ENCODE measurements at places on chromosomes 3 and 15.

GRCh38 chr3:159796744-159797143 lies 191.9 kb upstream of the IL12A start:
- no peak for DNase-seq

- DNase-seq = peak; percentile 60
Observed at GRCh38 chr15:100602823-100603393, 519 bp downstream of the ASB7 start.

DNA sequence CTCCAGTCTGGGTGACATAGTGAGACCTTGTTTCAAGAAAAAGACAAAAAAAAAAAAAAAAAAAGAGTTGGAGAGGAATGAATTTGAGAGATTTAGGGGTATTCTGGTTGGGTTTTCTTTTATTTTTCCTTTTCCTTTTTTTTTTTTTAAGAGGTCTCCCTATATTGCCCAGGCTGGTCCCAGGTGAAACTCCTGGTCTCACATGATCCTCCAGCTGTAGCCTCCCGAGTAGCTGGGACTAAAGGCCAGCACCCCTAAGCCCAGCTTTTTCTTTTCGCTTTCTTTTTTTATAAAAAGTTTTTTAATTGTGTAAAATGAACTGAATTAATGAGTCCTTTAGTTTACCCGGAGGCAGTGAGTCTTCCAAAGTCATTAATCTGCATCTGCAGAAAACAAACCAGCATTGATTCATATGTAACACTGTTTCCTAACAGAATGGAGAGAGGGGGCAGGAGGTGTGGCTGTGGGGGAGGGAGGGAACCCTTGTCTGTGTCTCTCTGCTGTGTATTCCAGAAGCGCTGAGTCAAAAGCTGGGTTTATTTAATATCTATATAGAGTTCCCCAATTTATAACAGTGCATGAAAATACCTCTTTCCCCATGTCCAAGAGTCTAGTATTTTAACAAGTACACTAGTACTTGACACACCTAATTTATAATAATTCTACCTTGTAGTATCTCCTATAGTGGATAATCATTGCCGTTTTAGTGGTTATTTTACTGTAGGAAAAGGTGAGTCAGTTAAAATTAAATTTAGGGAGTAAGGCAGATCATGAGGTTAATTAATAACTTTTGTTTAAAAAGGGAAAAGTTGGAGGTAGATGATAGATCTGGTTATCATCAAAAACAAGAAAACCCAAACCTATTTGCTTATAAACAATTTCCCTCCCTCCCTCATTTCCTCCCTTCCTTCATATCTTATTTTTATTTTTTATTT lies 2.6 kb upstream of the DPPA4 start:
- DNase-seq = no peak

DNA sequence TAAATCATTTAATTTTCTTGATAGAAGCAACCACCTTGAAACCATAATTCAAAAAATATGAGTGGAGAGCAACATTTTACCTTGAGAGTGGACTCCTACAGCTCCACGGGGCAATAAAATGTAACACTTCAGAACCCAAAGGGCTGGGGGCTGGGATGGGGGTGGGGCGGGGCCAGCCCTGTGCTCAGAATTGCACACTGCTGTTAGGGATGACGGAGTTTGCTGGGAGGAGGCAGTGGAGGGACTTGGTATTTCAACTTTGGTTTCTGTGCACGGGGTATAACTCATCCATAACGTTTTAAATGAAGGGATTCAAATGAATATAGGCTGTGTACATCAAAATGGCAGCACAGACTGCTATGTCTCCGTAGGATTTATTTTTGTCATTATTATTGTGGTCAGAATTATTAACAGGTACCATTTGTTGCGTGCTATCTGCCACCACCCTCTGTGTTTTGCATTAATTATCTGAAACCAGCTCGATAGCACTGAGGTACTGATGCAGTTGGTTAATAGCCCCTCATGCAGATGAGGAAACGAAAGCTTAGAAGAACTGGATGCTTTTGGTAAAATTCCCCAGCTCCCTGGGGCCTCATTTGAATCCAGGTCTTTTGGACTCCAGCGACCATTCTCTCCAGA lies 29.4 kb upstream of the WNT5A start:
- no peak for DNase-seq

DNA sequence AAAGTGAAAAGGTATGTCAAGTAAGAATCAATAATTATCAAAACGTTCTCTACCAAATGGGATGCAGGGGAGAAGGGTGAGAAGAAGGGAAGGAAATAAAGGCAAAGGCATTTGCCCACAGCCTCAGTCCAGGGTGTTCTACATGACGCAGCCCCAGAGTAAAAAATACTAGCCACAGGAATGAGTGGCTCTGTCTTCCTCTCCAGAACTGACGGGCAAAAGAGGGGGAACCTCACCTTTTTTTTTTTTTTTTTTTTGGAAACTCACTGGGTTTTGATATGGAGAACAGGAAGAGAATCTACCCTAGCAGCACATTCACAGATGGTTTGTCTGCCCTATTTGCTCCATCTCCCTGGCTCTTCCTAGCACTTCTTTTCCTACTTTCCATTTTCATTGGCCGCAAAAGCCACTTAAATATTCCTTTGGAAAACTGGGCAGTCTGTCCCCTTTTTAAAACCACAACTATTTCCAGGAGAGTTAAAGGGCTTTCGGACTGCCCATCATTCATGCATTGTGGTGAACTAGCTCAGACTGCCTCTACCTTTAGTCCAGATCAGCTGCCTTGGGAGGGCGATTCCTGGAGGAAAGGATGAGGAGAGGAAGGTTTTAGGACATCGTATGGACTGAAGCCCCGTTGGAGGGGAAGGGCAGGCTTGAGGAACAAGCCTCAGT lies 28.2 kb downstream of the B3GNT5 start:
- no peak for DNase-seq

Measured in activated T-helper 2 cell treated with anti-CD3 and anti-CD28 coated beads, Interferon-gamma antibody, Interleukin-2, Interleukin-4, amounts not matched to agents 10 μg/mL and 5 μg/mL and 100 μg/mL, durations not matched to agents 14 hours and 24 hours and 36 hours (primary cell).